ENCODE measurements at places on chromosomes 6 and 20.

GRCh38 chr6:77286541-77286940, 176.8 kb downstream of the HTR1B start:
- no peak for DNase-seq

DNA sequence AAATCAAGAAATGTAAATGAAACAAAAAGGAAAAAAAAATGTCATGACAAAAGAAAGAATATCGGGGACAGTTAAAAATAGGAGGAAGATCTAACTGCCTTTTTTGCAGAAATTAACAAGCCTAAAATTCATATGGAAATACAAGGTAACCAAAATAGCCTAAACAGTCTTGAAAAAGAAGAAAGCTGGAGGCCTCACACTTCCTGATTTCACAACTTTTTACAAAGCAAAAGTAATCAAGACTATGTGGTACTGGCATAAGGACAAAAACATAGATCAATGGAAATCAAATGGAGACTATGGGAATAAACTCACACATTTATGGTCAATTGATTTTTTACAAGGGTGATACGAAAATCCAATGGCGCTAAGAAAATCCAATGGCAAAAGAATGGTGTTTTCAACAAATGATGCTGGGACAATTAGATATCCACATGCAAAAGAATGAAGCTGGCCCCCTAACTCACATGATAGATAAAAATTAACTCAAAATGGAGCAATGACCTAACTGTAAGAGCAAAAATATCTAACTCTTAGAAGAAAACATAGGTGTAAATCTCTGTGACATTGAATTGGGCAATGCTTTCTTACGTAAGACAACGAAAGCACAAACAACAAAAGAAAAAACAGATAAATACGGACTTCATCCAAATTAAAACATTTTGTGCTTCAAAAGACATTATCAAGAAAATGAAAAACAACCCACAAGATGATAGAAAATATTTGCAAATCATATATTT, 24.5 kb downstream of the MAP3K5 start:
- DNase-seq = no peak

- DNase-seq = no peak
Measured at GRCh38 chr6:70734381-70734780, 66.7 kb downstream of the SMAP1 start.

GRCh38 chr6:117595099-117595923, 7.0 kb downstream of the GOPC start:
- DNase-seq = no peak

DNA sequence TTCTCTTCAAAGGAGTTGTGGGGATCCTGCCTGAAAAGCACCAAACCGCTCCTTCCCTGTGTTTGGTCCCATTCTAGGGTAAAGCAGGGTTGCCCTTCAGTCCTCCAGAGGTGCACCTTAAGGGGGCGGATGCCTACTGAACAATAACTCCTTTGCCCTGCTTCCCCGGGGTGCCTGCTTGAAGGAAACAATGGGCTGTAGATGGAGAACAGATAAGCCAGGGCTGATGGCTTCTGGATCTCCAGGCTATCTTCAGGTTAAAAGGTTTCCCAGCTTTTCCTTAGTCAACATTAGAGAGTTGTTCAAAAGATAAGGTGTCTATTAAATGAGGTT, 5.4 kb upstream of the PRDM1 start:
- DNase-seq = no peak

- no peak for DNase-seq
Measured at GRCh38 chr6:102677225-102677624, 1283.7 kb downstream of the GRIK2 start.

GRCh38 chr6:20572940-20573339, 38.7 kb downstream of the CDKAL1 start:
- DNase-seq = peak; percentile 54

DNA sequence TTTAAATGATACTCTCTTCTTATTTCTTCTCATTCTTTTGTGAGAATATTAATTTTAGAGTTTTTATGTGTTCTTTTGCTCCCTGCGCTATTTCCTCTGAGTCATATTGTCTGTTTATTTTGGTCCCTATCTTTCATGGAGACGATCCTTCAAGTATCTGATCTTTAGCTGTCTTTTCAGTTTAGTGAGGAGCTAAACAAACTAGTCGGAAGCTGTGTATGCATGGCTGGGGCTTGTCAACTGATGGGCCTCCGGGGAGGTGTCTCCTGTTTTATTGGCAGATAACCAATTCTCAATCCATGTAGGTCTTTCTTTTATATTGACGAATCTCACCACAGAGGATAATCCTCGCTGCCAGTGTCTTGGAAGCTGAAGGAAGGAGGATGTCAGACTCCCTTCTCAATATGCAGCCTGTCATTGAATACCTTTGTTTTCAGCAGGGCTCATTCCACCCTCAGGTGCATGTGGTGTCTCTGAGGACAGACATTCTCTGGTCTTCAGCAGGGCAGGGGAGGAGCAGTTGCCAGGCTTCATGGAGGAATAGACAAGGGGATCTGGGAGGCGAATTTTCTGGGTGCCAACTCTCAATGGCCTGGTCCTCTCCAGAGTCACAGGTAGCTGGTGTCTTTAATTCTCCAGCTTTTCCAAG, 64.9 kb downstream of the RNF182 start:
- no peak for DNase-seq

DNA sequence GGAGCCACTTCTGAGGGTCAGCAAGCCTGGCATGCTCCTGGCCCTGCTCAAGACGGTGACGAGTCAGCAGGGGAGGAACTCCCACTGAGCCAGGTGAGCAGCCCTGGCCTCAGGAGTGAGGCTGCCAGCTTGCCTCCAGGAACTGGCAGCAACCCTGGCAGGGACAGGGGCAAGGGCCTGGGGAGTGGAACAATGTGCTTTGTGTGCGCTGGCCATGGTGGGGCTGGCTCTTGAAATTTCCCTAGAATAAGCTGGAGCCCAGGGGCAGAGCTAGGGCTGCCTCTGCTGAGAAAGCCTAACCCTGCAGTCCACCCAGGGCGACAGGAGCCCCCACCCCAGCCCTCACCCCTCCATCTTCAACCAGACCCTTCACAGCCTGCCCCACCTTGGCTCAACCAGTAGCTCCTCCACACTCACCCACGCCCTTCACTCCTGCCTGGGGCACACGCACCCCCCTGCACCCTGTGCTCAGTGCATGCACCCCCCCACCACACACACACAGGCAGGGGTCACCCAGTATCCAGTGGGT, 88.0 kb downstream of the MRPL14 start:
- no peak for DNase-seq

GRCh38 chr6:56852260-56853010, 102.5 kb upstream of the BEND6 start:
- DNase-seq = peak; percentile 24

DNA sequence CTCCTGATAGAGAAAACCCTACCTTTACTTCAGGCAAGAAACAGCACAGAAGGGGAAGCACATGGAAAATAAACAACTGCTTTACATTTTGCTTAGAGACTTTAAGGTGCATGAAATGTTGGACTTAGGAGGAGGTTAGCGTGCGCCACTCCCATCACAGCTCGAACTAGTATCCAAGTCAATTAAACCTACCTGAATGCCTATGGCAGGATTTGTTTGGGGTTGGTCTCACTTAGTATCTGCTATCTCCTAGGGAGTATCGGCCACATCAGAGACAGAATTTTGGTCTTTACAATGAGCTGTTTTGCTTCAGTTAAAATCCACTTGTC, 12.0 kb downstream of the CYP24A1 start:
- DNase-seq = no peak

GRCh38 chr6:69311888-69312287, 484.9 kb downstream of the LMBRD1 start:
- no peak for DNase-seq

GRCh38 chr6:46505693-46506512, 14.7 kb upstream of the RCAN2 start:
- DNase-seq = no peak
